ENCODE measurements at places on chromosomes 7 and 10.

- DNase-seq = peak; percentile 57
These were observed 2.1 kb downstream of the GIGYF1 start for GRCh38 chr7:100691676-100692577.

GRCh38 chr7:145582742-145583303 lies 533.8 kb upstream of the CNTNAP2 start:
- no peak for DNase-seq

GRCh38 chr7:46658281-46658680 lies 737.2 kb upstream of the IGFBP3 start:
- DNase-seq = no peak

- peak; percentile 15 for DNase-seq
These were observed 6.5 kb downstream of the CHST12 start for GRCh38 chr7:2409745-2410414.

DNA sequence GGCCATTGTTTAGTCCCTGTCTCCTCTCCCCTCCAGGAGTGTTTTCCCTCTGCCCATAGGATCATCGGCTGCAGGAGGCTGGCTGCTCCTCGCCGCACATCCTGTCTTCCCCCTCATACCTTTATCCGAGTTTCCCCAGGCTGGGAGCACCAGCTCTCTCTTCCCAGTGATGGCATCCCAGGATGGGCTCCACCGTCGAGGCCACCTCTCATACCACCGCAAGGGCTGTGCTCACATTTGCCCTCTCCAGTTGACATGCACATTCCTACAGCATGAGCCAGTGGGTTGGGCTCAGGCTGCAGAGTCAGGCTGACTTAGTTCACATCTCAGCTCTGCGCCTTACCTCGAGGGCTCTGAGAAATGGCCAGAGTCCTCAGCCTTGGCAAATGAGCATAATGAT lies 12.1 kb downstream of the HKDC1 start:
- peak; percentile 86 for DNase-seq

DNA sequence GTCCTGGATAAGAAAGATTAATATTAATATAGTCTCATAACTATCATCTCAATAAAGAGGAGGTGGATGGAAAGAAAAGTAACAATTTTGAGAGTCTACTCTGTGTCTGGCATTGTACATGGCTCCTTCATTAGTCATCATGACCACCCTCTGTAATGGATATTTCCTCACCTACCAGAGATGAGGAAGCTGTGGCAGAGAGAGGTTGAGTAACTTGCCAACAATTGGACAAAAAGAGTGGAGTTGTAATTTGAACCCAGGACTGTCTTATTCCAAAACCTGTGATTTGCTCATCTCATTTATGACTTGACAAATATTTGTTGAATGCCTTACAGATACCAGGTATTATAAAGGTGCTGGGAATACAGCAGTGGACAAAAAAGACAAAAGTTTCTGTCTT lies 2.1 kb upstream of the IDE start:
- DNase-seq = peak; percentile 16

DNA sequence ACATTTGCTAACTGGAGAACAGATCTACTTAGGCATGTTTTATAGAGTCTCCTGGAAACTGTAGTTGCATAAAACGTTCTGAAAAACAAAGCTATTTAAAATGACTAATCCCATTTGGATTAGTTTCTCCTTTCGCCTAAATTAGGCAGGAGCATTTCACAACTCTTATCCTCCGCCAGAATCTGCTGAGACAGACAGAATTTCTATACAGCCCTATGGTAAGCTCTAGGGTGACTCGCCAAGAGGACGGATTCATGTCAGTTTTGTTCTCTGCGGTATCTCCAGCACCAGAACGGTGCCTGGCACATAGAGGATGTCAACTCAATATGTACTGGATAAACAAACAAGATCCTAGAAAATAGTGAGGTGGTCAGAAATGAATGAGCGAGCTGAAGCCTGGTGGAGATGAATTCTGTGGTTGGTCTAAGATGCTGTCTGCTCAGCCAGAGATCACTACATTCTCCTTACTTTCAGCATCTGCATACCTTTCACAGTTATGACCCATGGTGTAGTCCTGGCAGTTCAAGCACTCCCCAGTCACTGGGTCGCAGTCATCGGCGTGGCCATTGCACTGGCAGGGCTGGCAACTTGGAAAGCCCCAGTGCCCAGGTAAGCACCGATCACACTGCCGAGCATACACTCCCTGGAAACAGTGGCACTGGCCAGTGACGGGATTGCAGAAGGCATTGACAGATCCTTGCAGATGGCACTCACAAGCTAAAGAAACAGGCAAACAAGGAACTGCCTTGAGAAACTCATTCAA lies 44.0 kb downstream of the LAMB1 start:
- no peak for DNase-seq

GRCh38 chr10:53111529-53111928 lies 338.9 kb upstream of the MBL2 start:
- DNase-seq = peak; percentile 10

GRCh38 chr7:22730921-22731654 lies 4.1 kb downstream of the IL6 start:
- DNase-seq = peak; percentile 63
